Endothelial cell of coronary artery (primary cell): ENCODE measurements at places on chromosomes 1 and 21. TPM values are rescaled to one million over a fixed set of nuclear protein-coding genes. Genes with fewer than 3 reads are reported as not detected.

The EXO1 gene
- total RNA-seq: 4.8 and 10.6 TPM in 2 replicates

The PCBP3 gene
- total RNA-seq: 0.18 and 0.75 TPM in 2 replicates

The BCAS2 gene
- total RNA-seq: 32.4 and 40.1 TPM in 2 replicates

The ZSWIM5 gene
- total RNA-seq: 0.54 and 0.56 TPM in 2 replicates

The GPR157 gene
- 3.4 and 3.6 TPM in 2 replicates for total RNA-seq

The PALMD gene
- 71.6 and 82.1 TPM in 2 replicates for total RNA-seq

The C1orf185 gene
- total RNA-seq: not detected in 2 replicates

The SFN gene
- 0.28 TPM in 1 of 2 replicates, not detected in the other for total RNA-seq

The U2AF1 gene
- 25.1 and 40.1 TPM in 2 replicates for total RNA-seq

The REG4 gene
- not detected in 2 replicates for total RNA-seq

The SERINC2 gene
- total RNA-seq: 1.8 and 3.6 TPM in 2 replicates

The ILDR2 gene
- not detected in 2 replicates for total RNA-seq

The KIF2C gene
- 9.9 and 24.7 TPM in 2 replicates for total RNA-seq
